NCI-H2029 treated with DMSO at 0.1 percent for 48 hours (cell line): ENCODE measurements at places on chromosomes 5 and 9.

GRCh38 chr9:35656348-35656747 is 1.5 kb downstream of the RMRP start:
- DNase-seq = no peak

GRCh38 chr5:145500710-145501109 is 334.4 kb downstream of the PRELID2 start:
- no peak for DNase-seq

DNA sequence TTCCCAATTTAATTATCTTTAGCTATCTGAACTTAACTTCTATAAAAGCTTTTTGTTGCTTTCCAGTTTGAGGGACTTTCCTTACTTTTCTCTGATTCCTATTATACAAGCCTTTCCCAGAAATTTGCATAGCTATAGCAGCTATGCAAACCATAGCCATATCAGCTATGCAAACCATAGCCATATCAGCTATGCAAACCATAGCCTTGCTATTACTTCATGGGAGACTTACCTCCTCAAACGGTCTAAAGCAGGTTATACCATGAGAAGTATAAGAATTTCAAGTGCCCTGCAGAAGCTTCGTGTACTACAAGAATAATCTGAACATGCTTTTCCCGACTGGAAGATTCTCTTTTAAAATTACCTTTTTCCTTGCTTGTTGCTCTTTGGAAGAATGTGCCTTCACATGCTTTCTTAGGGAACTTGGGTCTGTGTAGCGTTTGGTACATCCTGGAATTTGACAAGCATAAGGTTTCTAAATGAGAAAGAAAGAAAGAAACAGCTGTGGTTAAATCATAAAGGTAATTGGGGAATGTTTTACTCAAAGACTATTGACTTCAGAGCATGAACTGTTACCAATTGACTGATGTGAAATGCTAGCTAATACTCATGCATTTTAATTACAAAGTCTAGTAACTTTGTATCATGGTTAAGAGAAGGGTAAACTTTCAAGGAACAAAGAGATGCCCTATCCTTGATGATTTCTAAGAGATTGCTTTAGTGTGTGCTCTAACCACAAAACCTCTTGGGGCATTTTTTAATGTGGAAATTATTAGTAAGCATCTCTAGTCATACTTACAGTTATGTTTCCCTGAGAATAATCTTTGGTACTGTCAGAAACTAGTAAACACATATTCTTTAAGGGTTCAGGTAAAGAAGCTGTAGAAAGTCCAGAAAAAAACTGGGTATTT is 367.6 kb downstream of the GLIS3 start:
- no peak for DNase-seq

DNA sequence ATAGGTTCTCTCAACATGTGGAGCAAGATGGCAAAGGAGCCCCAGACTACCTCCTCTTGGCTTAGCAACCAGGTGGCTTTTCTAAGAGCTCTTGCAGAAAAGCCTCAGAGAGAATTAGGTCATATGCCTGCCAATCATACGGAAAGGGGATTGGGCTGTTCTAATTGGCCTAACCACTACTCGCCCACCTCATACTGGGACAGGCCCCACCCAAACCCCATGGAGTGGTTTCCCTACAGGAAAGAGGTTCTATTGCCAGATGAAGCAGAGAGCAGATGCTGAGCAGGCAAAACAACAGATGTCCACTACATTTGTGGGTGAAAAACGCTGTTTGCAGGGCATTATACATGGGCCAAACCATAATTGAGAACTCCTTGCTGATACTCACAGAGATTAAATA is 29.0 kb downstream of the ABLIM3 start:
- DNase-seq = no peak

- no peak for DNase-seq
These were observed 61.9 kb downstream of the SNX24 start for GRCh38 chr5:122907276-122907675.
